ENCODE measurements at places on chromosomes 3 and 15. TPM values are rescaled to one million over a fixed set of nuclear protein-coding genes. Genes with fewer than 3 reads are reported as not detected.

DNA sequence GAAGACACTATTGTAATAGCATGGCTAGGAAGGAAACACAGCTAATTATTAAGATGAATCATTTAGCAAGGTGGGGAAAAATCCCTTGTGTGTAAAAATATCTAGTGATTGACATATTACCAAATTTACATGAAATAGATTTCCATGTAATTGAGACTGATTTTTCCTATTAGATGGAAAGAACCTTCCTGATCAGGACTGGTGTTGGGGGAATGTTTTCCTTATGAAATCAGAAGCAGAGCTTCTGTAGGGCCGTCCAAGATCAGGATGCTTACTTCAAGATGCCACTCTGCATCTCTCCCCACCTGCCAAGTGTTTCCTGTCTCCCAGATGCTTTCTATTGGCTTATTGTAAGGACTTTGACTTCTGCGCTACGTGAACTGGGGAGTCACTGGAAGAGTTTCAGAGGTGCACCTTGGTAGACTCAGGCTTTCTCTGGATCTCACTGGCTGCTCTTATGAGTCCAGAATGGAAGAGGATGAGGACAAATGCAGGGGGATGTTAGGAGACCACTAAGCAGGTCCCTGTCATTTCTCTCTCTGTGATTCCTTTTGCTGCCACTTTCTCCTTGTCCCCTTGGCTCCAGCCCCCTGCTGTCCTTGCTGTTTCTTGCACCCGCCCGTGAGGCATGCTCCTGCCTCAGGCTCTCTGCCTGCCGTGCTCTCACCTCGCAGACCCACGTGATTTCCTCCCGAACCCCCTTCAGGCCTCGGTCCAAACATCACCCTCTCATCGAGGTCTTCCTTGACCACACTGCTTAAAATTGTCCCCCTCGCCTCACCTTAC lies 30.1 kb downstream of the BTD start:
- DNase-seq = no peak

GRCh38 chr15:80967451-80967850 lies 22.2 kb downstream of the MESD start:
- DNase-seq = peak; percentile 62

DNA sequence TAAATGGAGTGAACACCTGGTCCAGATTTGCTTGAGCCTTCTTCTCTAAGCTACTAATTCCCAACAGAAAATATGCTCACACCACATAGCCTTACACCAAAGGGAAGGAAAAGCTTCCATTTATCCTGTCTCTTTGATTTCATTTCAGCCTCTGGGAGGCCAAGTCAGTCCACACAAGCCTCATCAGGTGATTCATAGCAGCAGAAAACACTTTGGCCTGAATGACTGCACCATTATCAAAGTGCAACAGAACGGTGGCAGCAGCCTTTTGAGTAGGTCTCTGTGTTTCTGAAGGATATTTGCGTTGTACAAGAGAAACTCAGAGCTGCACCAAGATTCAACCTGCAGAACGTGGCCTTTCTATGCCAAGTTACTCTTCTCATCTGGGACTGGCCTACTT lies 46.6 kb upstream of the SNRK start:
- no peak for DNase-seq

GRCh38 chr3:107989661-107990060 lies 101.2 kb downstream of the CD47 start:
- no peak for DNase-seq

DNA sequence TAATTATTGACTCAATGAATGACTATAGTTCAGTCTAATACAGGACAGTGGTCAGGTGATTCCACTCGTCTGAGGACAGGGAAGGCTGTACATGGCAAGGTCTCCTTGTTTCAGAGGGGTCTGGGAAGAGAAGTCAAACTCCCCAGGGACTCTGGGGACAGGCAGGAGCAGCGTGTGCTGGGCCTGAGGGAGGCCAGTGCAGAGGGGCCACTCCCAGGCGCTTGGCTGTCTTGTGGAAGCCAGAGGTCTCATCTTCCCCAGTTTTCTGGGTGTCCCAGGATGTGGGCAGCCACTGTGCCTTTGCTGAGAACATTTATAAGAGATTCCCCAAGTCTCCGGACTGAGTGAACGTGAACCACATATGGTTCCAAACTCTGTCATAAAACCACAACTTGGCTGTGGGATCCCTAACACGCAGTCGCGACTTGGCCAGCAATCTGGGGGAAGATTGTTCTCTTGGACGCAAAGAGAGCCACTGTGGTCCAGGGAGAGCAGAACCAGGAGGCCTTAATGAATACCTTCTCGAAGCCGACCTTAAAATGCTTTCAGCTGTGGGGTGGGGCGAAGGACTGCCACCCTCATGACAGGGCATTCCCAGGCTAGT lies 30.4 kb downstream of the BHLHE40 start:
- no peak for DNase-seq

- DNase-seq = no peak
Measured at GRCh38 chr3:169148448-169149348, 514.8 kb downstream of the MECOM start.

- DNase-seq = no peak
Measured at GRCh38 chr3:128463771-128464170, 2.9 kb downstream of the DNAJB8 start.

The SHF gene
- total RNA-seq = 2.6 TPM

The GABRR3 gene
- not detected for total RNA-seq

All from fibroblast of villous mesenchyme (primary cell).